ENCODE measurements at places on chromosomes 7 and 10. TPM values are rescaled to one million over a fixed set of nuclear protein-coding genes. Genes with fewer than 3 reads are reported as not detected.

- no peak for DNase-seq
Observed at GRCh38 chr10:72176701-72177100, 39.1 kb upstream of the ANAPC16 start.

- no peak for DNase-seq
Observed at GRCh38 chr7:129793506-129794310, 159.1 kb downstream of the UBE2H start.

DNA sequence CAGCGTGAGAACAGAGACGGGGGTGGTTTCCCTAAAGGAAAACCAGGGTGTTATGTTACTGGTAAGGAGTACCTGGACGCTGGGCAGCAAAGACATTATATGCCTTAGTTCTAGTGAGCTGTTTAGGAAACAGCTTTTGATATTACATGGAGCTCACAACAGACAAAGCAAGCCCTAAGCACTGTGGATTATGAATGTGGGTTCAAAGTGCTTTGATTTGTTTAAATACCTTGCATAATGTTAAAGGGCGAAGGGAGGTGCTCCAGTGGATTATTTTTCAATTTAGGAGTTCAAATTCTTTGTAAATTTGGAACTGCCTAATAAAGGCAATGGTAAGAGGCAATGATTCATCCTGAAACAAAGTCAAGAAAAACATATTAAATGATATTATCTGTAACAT is 13.8 kb downstream of the WNT16 start:
- no peak for DNase-seq

GRCh38 chr10:72108830-72109635 is 20.7 kb upstream of the SPOCK2 start:
- DNase-seq = no peak

DNA sequence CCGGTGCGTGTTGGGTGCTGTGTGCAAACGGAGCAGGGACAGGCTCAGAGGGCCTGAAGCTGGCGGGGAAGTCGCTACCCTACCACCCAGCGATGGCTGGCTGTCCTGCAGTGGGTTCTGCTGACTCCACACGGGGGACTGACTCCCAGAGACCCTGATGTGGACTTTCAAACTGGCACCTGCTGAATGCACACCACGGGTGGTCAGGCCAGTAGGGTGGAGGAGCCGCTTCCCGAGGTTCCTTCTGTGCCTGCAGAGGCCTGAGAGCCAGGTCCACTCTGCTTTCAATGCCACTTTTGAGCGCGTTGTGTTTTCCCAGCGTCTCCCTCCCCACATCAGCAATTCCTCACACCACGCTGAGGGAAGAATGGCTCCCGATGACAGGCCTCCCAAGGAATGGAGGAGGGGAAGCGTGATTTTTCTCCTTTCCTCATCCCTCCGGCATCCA is 135.3 kb downstream of the ADARB2 start:
- no peak for DNase-seq

DNA sequence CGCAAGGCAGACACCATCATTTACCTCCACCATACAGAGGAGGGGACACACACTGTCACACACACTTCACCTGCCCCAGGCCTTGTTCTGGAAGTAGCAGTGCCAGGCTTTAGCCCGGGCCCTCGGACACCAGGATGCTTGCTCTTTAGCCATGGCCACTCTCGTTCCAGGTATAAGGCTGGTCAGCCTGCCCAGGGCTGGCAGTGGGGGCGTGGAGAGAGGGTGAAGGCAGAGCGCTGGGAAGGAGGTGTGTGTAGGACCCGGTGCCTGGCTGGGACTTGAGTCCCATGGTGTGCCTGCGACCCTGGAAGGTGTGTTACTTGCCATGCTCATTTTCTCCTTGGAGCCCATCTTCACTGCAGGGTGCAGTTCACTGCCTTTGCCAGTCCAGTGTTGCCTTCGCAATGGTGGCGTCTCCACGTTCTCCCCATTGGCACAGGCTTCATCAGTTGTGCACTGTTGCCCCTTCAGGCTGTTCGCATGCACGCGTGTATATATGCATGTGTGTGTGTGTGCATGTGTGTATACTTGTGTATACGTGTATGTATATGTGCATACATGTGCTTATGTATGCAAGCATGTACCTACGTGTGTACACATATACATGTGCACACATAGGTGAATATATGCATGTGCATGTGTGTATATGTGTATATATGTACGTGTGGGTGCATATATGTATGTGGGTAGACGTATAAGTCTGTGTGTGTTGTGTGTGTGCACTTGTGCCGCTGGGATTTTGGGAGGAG is 153.4 kb downstream of the CAMK1D start:
- DNase-seq = no peak

- no peak for DNase-seq
Observed at GRCh38 chr10:10903620-10904019, 114.1 kb upstream of the CELF2 start.

Gene MMD2
- not detected for polyA plus RNA-seq

Gene OPN1SW
- not detected for polyA plus RNA-seq

Gene LRRN3
- 12.0 TPM for polyA plus RNA-seq
